Colonic mucosa (tissue), 4 donors: ENCODE measurements at places on chromosomes 2 and 18. TPM values are rescaled to one million over a fixed set of nuclear protein-coding genes. Genes with fewer than 3 reads are reported as not detected.

GRCh38 chr18:28158083-28158581 is 18.8 kb downstream of the CDH2 start:
- DNase-seq = no peak

- no peak for DNase-seq
Measured at GRCh38 chr2:173456960-173457359, 102.3 kb downstream of the CDCA7 start.

DNA sequence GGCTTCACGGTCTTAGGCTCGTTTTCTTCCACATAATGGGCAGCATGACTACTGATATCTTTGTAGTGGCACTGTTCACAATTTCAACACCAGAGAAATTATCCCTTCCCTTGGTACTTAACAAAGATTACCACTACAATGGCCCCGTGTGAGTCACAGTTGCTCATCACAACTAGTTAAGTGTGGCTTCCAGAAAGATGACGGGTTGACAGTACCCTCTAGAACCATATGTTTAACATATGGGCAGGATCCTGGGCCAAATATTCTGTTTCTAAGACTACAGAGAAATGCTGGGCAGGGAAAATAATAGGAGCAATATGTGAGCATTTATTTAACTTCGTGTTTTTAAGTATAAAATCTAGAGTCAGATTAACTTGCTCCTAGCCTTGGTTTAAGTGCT is 780.1 kb upstream of the LINC00305 start:
- no peak for DNase-seq

GRCh38 chr18:76874642-76875389 is 52.5 kb downstream of the ZNF236 start:
- DNase-seq = no peak

DNA sequence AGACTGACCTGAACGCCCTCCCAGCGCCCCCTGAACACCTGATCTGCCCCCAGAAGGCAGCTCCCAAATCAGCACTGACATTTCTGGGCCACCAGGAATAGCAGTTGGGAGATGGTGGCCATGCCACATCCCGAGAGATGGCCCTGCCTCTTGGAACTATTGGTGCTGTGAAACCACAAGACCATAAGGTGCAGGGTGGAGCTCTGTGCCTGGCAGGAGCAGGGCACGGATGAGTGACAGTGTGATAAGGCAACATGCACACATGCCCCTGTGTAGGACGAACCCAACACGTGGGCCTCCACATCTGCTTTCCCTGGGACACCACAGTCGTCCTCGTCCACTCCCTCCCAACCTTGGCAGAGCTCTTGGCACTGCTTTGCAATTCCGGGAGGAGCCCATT is 26.9 kb downstream of the ANO7 start:
- no peak for DNase-seq

GRCh38 chr2:177759443-177759842 is 313.1 kb downstream of the PDE11A start:
- DNase-seq = no peak

- DNase-seq = no peak
Measured at GRCh38 chr2:236166796-236167296, 1.3 kb downstream of the GBX2 start.

GRCh38 chr18:24831081-24831480 is 370.6 kb downstream of the HRH4 start:
- DNase-seq = no peak

DNA sequence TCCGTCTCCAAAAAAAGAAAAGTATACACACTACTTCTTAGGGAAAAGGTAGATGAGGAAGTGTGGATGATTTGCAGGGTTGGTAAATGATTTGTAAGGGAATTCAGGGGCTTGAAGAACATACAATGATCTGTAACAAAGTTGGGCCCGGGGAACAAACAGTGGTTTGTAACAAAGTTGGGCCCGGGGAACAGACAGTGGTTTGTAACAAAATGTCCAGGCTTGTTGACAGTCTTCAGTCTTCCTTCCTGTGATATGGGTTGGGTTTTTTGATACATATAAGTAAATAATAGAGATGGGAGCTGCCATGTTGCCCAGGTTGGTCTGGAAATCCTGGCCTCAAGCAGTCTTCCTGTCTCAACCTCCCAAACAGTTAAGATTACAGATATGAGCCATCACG is 83.3 kb upstream of the UXS1 start:
- DNase-seq = peak; percentile 5

GRCh38 chr2:97741251-97741650 is 27.9 kb downstream of the ZAP70 start:
- DNase-seq = no peak

- no peak for DNase-seq
Measured at GRCh38 chr2:2107627-2108026, 223.4 kb downstream of the MYT1L start.

GRCh38 chr18:5993938-5994337 is 98.6 kb upstream of the TMEM200C start:
- DNase-seq = no peak

- peak; percentile 81 for DNase-seq
Measured at GRCh38 chr2:20378891-20379519, 28.4 kb upstream of the PUM2 start.

GRCh38 chr2:226489775-226490541 is 309.7 kb downstream of the IRS1 start:
- DNase-seq = no peak

DNA sequence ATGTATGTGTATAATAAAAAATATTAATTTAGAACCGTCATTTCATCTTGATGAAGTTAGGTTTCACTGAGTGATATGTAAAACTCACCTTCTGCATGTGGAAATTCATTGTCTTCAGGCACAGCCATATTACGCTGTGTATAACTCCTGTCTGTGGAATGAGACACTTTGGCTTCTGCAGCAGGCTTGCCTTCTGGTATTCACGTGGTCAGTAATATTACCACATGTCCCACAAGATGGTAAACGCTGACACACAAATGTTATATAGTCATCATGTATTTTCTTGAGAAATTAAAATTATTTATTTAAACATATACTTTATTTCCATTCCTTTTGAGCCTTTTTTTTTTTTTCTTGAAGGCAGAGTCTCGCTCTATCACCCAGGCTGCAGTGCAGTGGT is 25.1 kb upstream of the AAK1 start:
- DNase-seq = no peak

DNA sequence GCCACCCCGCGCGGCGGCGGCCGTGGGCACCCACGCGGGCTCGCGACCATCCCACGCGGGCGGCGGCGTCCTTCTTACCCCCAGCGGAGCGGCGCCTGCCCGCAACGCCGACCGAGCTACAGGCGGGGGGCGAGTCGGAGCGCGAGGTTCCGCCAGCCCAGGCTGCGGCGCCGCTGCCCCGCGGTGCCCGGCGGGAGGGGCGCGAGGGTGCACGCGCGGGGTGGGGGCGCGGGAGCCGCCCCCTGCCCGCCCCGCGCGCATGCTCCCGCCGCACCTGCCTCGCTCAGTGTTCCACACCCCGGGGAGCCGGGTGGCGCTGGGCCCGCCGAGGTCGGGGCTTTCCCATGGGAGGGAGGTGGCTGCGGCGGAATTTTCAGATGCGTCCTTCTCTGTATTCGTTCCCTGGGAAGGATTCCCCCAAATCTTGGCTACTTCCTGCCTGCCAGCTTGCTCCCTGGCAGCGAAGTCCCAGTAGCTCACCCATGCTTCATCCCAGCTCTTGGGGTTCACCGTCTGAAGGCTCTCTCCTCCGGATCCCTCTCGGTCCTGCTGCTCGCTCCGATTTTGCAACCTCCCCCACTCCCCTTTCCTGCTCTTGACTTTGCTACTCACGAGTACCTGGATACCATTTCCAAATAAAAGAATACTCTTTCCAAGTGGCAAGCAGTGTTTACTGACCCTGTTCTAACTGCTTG is at the start of gene L3MBTL4:
Gene L3MBTL4 (minus strand): TSS at position 189 of the 695 bp plus-strand sequence. CDS start 103,286 bp downstream, outside the sequence.
- DNase-seq = peak; percentile 56

DNA sequence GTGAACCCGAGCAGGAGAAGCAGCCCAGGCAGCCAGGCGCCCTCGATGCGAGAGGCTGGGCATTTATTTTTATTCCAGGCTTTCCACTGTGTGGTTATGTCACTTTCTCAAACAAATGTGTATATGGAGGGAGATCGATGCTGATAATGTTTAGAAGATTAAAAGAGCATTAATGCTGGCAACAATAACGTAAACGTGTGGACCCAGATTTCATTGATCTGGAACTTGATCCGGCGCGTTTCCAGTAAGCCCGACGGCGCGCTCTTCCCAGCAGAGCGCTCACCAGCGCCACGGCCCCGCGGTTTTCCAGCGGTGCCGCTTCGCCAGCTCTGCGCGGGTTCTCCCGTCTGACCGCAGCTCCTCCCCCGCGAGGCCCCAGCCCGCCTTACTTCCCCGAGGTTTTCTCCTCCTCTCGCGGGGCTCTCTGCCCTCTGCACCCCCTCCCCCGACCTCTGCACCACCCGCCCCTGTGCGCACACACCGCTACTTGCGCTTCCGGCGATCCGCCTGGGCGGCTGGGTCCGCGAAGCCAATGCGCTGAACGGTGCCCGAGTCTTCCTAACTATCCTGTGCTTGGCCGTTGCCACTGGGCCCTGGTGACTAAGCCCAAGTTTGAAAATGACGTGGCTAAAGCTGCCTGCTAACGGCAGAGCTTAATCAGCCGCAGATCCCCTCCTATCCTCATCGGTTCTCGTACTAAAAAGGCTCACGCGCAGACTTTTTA is 6.1 kb downstream of the ONECUT2 start:
- no peak for DNase-seq

- DNase-seq = no peak
Measured at GRCh38 chr18:8499810-8500675, 109.2 kb upstream of the RAB12 start.

- no peak for DNase-seq
Measured at GRCh38 chr2:122955776-122956175, 1069.3 kb upstream of the CNTNAP5 start.

DNA sequence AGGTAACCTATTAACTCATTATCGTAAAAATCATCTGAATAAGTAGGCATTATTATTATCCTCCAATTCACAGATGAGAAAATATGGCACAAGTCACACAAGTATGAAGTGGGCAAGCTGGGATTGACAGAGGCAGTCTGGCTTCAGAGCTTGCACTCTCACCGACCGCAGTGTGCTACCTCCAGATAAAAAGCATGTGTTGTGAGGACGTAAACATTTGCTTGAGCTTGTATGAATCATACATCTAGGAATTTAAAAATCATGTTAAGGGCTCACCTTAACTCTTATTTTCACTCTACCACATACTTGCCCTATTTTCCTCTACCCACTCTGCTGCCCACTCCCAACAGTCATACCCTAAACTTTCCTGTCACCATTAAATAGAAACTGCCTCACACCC is 65.3 kb upstream of the AMMECR1L start:
- DNase-seq = no peak

DNA sequence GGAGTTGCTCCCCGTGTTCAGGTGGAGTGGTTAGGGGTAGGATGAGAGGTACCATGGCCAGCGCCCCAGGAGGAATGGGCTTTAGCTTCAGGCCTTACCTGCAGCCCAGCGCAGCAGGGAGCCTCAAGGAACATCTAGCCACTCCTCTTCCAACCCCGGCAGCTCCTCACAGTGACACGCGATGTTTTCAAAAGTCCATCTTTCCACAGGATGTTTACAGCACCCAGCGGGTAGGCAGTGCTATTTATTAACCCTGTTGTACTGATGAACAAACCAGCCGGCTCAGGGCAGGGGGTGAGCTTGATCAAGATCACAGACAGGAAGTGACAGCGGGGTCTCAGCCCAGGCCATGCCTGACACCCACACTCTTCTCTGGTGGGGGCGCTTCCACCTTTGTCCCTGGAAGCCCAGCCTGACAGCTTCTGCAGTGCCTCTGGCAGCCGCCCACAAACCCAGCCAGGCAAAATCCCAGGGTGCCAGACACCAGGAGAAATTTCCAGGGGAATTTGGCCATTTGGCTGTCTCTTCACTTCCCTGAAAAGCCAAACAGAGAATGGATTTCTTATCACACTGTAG is 18.4 kb upstream of the PRLH start:
- no peak for DNase-seq

DNA sequence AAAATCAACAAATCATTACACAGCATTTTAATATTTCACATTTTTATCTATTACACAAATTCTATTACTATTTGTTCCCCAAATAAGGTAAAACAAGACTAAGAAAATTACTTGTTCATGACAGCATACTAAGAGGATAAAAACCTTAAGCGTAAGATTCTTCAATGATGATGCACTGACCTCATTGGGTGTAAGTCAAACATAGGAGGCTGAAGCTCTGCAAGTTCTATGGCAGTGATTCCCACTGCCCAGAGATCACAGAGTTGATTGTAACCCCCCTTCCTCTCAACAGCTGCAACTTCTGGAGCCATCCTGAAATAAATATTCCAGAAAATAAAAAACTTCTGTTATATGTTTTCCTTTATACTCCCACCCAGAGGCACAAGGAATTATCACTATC is 82.2 kb upstream of the CDKL4 start:
- DNase-seq = no peak

Gene LYPD6B
- total RNA-seq = 2.6 TPM

Gene SPATA3
- total RNA-seq = not detected

Gene TBR1
- not detected for total RNA-seq

Gene CLEC4F
- total RNA-seq = 0.12 TPM

Gene TLX2
- total RNA-seq = 0.40 TPM

Gene CNNM4
- total RNA-seq = 190 TPM

Gene IL1RN
- total RNA-seq = 6.0 TPM
